NT2/D1 (cell line): ENCODE measurements at places on chromosomes 5 and 9.

GRCh38 chr5:36741128-36741527 is 134.7 kb downstream of the SLC1A3 start:
- DNase-seq: no peak

- DNase-seq: no peak
These were observed 40.0 kb downstream of the EHMT1 start for GRCh38 chr9:137658781-137659180.

GRCh38 chr5:159198063-159199036 is 11.0 kb downstream of the RNF145 start:
- DNase-seq: no peak

- DNase-seq: no peak
These were observed 118.8 kb downstream of the BOD1 start for GRCh38 chr5:173497685-173498084.

GRCh38 chr5:124460642-124461041 is 285.8 kb downstream of the ZNF608 start:
- no peak for DNase-seq

- DNase-seq: no peak
These were observed 62.6 kb upstream of the XPA start for GRCh38 chr9:97759581-97760288.

DNA sequence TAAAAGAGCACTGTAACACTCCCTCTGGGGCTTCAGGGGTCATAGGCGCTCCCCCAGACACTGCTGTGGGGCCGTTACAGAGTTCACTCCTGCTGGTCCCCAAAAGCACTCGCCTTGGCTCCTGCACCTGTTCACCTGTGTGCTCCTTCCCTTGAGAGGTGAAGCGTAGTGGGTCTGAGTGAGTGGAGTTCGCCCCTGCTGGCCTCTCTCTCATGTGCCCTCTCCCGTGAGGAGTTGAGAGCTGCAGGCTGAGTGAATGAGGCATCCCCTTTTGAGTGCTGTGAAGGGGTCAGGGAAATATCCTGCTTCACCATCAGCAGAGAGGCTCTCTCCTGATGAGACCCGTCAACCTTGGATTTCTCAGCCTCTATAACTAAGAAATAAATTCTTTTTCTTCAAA is 134.6 kb upstream of the TUT7 start:
- DNase-seq: no peak

DNA sequence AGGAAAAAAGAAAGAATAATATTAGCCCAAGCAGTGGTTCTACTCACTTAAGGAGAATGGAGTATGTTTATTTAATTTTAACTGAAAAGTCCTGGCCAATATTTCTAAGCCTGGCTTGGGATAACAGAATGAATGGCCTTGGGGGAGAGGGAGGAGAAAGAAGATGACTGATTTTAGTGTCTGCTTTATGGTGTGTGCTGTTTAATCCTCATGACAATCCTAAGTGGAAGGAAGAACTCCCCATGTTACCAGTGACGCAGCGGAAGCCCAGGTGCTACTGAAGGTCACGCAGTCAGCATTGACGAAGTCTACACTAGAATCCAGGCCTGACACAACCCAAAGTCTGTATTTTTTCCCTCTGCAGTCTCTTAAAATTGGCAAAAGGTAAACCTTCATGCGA is 50.5 kb downstream of the PALM2AKAP2 start:
- DNase-seq: no peak
